Posterior cingulate gyrus (tissue), 11 donors: ENCODE measurements at places on chromosomes 2 and 18.

GRCh38 chr2:81093031-81093430 lies 788.5 kb upstream of the LRRTM1 start:
- DNase-seq: no peak

DNA sequence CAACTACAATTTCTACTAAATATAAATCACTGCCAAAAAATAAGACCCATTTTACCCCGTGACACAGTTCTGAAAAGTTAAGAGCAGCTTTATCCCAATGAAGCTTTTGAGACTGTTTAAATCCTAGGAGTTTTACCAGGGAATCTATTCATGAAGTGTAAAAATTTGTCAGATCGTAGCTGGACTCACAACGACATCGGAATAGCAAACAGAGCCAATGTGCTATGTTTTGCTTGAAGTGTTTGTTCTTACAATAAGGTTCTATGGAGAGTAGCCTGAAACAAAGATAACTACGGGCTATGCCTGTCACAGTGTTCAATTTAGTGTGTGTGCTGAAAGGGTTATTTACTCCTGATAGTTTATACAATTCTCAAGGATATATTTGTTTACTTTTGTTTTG lies 78.5 kb upstream of the L3MBTL4 start:
- DNase-seq: no peak

DNA sequence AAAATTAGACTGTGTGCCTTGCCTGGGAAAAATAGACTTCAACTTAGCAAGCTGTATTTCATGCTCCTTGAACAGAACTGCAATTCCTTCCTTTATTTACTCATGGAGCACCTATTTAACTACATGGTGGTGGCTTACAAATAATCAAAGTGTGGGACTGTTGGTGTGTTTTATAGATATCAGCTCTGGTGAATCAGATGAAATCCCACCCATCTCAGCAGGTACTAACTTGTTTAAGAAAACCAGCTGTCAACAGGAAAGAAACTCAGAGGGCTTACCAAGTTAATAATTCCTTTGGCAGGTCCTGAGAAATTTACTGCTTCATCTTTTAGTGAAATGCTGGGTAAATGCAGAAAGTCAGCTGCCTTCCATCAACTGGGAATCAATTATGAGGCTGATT lies 830.6 kb downstream of the SLC4A3 start:
- no peak for DNase-seq

DNA sequence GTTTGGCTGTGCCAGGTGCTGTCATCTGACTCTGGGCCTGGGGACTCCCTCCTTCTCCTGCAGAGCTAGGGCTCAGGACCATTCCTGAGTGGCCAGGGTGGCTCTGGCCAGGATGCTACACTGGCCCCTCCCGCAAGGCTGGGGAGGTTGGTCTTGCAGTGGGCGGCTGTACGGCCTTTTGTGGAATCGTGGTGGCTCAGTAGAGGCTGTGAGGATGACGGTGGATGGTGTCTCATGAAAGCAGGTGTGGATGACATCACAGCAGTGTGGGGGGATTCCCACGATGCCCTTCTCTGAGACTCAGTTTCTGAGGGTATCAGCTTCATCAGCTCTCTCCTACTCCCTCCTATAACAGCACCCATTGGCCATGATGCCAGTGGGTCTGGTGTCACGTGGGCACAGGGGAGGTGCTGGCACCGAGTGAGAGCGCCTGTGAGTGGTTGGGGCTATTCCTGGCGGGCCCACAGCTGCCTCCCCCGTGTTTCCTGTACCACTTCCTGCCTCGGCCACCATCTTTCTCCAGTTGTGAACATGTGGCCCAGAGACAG lies 144.2 kb upstream of the HDAC4 start:
- DNase-seq: no peak

DNA sequence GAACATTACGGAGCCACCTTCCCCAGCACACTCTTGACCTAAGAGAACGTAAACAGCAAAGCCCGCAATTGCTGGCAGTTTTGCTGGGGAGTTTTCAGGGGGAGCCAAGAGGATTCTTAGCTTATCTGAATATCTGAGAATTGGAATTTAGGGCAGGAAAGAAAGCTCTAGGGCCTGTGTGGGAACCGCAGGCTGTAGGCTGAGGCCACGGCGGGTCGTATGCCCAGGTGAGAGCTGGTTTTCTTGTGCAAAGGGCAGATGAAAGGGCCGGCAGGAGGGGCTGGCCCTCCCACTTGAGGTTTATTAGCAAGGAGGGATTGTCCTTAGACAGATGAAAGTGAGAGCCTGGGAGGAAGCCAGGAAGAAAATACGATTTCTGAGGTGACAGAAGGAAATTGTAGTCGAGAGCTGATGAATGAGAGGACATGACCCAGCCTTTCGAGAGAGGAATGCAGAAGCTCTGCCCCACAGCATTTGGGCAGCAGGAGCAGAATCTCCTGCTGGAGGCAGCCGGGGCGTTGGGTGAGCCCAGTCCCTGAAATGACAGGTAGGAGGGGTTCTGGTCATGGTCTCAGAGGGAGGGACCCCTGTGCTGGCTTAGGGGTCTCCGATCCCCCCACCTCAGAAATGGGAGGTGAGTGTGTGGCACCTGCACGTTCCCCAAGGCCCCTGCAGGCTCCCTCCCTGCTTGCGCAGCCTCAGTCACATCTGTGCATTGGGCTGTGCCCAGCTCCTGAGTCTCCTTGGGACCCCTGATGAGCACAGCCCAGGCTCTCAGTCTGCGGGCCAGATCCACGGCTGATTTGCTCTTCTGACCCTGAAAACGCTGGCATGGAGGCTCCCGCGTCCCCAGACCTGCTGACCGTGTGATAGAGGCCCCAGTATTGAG lies 61.1 kb downstream of the CABLES1 start:
- no peak for DNase-seq

DNA sequence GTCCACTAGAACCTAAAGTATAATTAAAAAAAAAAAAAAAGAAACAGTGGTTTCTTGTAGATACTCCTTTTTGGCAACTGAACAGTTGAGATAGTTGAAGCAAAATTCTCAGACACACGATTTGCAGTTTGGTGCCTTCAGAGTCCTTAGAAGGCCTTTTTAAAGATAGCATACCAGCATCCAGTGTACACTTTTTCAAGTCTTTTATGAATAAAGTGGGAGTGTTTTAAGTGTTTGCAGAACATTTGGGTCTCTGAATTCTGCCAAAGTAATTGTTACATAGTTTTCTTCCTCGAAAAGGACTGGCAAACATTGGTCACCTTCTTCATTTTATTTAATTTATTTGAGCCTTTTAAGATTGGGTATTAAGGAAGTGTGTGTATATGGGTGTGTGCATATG lies 62.3 kb downstream of the SPTBN1 start:
- no peak for DNase-seq

- DNase-seq: no peak
Measured at GRCh38 chr2:196431076-196431475, 208.4 kb upstream of the CCDC150 start.

DNA sequence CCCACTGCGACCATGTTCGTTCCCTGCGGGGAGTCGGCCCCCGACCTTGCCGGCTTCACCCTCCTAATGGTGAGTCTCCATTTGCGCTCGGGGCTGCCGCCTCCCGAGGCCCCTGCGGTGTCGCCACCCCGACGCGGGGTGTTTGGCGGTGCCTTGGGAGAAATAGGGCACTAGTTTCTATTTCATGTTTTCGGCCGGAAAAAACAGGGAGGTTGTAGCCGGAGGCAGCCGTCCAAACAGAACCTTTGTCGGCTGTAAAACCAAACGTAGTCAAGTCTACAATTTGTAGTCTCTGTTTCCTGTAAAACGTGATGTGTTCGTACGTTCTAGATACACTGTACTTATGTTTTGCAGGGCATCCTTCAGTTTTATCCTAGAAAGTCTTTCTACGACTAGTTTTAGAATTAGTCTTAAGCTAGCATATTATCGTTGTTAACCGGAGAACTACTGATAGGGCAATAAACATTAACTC lies 290 bp downstream of the PSMG2 start:
- DNase-seq: no peak

GRCh38 chr18:50441016-50441415 lies 66.2 kb downstream of the SKA1 start:
- no peak for DNase-seq

GRCh38 chr2:127410871-127411652 lies 7.2 kb upstream of the PROC start:
- no peak for DNase-seq
